ENCODE measurements at places on chromosomes 2 and 18.

GRCh38 chr2:171706152-171706803 is 19.0 kb downstream of the DYNC1I2 start:
- DNase-seq = peak; percentile 40

DNA sequence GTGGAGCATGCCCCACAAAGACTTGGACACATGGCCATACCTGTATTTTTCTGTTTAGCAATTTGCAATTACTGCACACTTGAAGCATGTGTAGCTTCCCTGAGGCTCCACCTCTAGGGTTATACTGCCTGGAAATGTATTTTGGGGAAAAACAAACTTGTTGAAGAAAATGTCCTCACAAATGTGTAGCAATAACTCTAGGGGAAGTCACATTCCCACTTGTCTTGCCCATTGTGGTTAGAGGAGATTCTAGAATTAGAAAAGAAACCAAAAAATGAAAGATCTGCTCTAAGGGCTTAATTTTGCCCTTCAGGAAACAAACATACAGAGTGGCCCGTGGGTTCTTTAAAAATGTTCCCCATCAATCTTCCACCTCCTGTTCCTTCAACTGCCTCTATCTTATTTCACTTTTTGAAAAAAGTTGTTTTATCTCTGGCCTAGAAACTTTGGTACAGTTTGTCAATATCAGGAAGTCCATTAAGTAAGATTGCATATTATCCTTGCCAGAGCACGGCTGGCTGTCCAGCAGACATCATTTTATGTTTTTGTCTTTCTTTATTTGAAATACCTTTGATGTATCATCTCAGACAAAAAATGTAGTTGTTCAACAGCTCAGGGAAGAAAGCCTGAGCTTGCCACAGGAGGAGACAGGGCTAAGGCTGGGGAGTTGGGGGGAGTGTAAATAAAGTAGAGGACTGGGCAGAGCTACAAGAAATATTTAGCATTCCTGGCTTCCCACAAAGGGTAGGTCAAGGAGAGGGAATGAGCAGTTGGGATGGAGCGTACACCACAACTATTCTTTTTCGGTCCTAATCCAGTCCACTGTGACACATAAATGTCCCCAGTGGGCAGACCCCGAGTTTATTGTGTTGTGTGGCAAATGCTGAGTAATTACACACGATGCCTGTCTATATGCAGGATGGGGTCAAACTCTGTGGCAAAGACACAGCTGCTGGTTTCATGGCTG is 96.8 kb upstream of the CDC42EP3 start:
- DNase-seq = peak; percentile 91

DNA sequence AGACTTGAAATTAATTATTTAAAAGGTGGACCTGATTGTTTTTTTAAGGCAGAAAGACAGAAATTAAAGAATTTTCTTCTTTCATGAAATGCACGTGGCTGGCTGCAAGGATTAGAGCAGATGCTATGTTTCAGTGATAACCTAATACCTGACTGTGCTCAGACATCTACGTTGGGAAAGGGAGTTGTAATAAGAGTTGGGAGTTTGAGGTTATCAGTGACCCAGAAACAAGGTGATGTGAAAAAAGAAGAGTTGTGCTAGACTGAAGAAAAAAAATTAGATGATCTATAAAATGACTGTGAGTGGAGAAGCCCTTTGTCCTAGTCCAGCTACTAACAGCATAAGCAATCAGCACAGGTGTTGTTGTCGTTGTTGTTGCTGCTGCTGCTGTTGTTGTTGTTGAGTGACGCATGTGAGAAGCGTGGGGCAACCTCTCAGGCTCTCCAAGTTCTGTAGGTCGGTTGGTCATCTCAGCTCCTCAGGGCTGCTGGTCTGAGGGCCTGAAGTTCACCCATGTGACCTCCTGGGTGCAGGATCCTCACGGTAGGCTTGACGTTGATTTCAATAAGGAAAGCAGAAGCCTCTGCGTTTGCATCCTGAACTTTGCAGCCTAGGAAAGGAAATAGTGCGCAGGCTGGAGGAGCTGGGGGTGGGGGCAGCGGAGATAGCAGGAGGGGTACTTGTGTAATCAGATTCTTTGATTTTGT is 7.6 kb downstream of the POU3F3 start:
- DNase-seq = no peak

GRCh38 chr2:118841828-118842461 is 5.5 kb downstream of the EN1 start:
- DNase-seq = no peak

DNA sequence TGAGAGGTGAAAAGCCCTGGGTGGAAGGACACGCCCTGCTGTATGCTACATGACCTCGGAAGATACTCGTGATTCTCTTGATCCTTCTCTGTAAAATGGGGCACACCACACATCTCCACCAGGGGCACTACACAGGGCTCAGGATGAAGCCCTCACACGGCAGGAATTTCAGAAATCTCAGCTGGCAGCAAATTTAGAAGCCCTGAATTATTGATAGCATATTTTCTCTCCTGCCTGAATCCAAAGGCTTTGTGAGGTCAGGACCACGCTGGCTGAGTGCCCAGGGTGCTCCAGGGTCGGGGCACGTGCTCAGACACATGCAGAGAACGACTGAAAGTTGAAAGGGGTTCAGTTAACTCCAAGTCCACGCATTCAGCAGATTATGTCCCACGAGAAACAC is 42.1 kb upstream of the GALR1 start:
- peak; percentile 75 for DNase-seq

GRCh38 chr18:63141778-63142176 is 177.8 kb downstream of the BCL2 start:
- DNase-seq = no peak

- peak; percentile 32 for DNase-seq
Observed at GRCh38 chr18:76410660-76411417, 84.2 kb downstream of the ZNF516 start.

DNA sequence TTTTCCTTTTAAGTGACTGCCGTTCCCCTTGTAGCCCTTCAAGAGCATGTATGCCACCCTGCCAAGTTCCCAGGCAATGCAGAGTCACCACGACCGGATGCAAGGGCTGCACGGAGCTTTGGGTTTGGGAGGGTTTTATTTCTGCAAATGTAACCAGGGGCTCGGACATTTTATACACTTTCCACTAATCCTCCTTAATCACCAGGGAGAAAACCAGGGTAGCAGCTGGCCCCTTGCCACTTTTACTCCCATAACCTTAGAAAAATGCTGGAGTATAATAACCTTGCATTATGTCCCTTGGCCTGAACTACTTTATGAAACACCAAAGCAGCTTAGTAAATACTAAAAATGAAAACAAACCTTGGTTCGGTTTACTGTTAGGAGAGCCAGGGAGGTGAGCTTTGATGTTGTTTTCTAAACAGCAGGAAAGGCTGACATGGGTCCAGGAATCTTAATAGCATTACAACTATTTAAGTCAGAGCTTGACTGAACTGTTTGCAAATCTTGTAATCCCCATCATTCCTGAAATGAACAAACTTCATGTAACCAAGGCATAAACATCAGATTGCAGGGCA is 152.8 kb upstream of the RIOK3 start:
- peak; percentile 91 for DNase-seq

GRCh38 chr2:102253140-102253752 is 58.1 kb upstream of the IL1RL1 start:
- DNase-seq = no peak

DNA sequence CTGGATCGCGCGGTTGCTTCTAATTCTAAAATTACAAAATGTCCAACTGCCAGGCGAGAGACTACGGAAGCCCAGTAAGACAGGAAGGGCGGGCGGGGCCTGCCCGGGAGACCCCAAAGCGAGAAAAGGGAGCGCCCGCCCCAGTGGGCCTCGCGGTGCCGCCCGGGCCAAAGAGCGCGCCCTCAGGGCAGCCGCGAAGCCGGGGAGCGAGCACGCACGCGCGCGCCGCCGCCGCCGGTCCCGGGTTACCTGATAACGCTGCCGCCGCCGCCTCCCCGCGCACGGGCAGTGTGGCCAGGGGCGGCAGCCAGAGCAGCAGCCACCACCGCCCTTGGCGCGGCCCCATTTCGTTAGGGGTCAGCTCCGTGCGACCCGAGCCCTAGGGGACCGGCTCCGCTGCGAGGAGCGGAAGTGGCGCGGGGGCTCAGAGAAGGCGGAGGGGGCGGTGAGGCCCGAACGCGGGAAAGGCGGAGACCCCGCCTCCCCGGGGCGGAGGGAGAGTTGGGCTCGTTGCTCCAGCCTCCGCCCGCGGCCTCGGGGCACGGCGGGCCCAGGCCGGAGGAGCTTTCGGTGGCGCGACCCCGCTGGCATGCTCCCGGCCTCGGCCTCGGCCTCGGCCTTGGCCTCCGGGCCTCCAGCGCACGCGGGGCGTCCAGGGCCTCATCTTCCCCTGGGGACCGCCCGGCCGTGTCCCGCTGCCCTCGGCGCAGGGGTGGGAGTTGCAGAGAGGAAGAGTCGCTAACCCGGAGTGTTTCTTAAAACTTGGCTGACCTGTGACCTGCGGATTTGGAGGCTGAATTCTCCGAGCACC is at the start of gene NEMP2:
NEMP2 (minus strand) TSS at position 413 of the 811 bp plus-strand sequence; CDS start at position 346, 67 bp downstream.
- peak; percentile 53 for DNase-seq

DNA sequence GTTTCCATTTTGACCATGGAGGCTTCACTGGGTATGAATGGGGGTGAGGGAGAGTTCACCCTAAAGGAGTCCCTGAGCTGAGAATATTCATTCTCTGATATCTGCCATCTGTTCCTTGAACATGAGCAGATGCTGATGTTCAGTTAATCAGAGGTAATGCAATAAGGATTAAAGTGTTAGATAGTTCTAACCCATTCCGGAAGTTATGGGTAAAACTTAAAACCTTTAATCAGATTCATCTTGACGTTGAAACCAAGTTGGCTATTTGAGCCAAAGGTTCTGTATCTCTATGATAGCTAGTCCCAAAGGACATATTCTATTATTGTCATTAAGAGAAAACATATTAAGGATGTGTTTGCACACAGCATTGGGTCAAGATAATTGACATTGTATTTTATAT is 268.9 kb downstream of the PLCL1 start:
- DNase-seq = no peak

DNA sequence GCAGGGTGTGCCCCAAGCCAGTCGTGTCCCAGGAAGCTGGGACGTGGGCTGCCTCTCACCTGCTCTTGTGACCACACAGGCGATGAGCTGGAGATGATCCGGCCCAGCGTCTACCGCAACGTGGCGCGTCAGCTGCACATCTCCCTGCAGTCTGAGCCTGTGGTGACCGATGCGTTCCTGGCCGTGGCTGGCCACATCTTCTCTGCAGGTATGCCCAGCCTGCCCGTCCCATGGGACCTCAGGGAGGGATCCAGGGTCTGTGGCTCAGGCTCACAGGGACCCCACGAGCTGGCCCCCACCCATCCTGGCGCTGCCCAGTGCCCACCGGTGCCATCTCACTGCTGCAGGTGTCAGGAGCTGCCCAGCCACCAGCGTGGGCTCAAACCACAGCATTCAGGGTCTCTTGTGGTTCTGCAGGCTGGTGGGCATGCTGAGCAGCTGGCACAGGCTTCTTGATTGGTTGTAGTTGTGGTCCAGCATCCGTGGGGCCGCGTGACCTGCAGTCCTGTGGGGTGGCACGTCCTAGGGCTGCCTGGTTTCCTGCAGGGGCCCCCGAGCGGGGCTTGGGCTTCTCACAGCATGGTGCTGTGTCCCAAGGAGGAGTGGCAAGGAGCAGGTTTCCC is 3.8 kb downstream of the BOK start:
- DNase-seq = no peak

DNA sequence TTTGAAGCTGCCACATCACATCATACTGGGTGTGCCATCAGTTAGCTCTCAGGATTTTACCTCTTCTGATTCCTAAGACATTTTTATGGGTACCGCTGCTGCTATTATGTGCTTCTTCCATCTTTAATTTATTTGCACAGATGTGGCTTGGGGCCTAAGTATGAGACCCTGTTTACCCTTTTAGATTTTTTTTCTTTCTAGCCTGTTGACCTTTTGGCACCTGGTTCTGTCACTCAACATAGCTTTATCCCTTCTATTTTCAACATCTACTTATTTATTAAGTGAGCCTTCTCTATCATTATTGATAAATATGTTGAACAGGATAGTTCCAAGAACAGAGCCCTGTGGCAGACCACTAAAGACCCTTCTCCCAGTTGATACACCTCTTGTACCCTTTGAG is 57.0 kb downstream of the TET3 start:
- DNase-seq = no peak

GRCh38 chr2:195563857-195564512 is 93.0 kb upstream of the SLC39A10 start:
- DNase-seq = peak; percentile 94

DNA sequence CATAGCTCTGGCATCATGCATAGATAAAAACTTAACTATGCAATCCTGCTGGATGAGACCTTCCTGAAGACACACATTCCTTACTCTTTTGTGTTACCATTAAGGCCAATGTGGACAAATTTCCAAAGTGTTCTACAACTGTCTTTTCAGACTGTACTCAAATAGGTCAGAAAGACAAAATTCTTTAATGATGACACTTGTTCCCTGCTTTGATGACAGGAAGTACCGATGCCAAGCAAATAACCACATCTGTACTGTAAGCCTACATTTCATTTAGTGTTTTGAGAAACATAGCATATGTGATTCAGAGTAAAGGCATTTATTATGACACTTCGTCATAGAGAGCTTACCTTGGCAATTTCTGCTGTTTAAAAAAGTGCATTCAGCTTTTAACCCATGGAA is 55.0 kb downstream of the PMAIP1 start:
- peak; percentile 11 for DNase-seq

- no peak for DNase-seq
Observed at GRCh38 chr2:150944315-150944714, 317.3 kb downstream of the RBM43 start.

DNA sequence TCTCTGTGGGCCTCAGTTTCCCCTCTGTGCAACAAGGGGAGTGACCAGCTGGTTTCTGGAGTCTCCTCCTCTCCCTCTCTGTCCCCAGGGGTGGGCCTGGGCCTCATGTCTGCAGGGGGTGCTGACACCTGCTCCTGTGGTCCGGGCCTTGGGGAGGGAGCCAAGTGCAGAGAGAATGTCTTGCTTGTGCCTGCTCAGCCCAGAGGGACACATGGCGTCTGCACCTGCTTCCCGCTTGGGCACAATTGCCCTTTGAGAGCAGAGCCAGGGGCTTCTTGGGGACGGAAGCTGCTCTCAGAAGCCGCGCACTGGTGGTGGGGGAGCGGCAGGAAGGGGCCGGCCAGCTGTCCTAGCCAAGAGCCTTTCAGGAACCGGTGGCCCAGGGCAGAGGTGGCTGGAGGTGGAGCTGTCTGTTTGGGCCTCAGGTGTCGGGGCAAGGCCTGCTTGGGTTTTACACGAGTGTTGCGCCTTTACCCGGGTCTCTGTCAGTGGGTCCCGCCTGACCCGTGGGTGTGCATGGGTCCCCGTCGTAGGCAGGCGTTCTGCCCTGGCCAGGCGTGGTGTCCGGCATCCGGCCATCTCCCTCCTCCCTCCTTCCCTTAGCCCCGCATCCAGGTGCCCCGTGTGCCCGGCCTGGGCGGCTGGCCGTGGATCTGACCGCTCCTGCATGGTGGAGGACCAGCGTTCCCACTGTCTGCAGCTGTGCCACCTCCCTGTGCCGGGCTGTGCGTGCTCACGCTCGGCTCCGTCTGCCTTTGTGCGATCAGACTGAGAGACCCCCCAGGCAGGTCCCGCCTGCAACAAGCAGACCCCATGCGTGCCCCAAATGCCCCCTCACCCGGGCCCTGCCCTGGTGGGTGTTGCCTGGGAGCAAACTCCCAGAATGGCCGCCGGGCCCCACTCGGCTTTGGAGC is 4.0 kb downstream of the NEU4 start:
- DNase-seq = no peak

- DNase-seq = peak; percentile 21
Observed at GRCh38 chr18:22556222-22557167, 138.8 kb upstream of the CTAGE1 start.

GRCh38 chr2:200150411-200151086 is 155.9 kb upstream of the SPATS2L start:
- DNase-seq = no peak

GRCh38 chr2:29113891-29114321 is 1.3 kb upstream of the CLIP4 start:
- DNase-seq = peak; percentile 91

- DNase-seq = no peak
Observed at GRCh38 chr2:102718387-102719316, 43.2 kb upstream of the TMEM182 start.
